ENCODE measurements at places on chromosomes 4 and X. TPM values are rescaled to one million over a fixed set of nuclear protein-coding genes. Genes with fewer than 3 reads are reported as not detected.

The SLC39A8 gene
- 6.5 TPM for polyA plus RNA-seq

The GPC4 gene
- polyA plus RNA-seq = not detected

The TMEM255A gene
- polyA plus RNA-seq = 10.0 TPM

The SEPSECS gene
- 11.7 TPM for polyA plus RNA-seq

The MAGEA2B gene
- not detected for polyA plus RNA-seq

The MSANTD1 gene
- 0.73 TPM for polyA plus RNA-seq

The EDA gene
- 23.3 TPM for polyA plus RNA-seq

The CXCL6 gene
- not detected for polyA plus RNA-seq

The NPNT gene
- polyA plus RNA-seq = 179 TPM

DNA sequence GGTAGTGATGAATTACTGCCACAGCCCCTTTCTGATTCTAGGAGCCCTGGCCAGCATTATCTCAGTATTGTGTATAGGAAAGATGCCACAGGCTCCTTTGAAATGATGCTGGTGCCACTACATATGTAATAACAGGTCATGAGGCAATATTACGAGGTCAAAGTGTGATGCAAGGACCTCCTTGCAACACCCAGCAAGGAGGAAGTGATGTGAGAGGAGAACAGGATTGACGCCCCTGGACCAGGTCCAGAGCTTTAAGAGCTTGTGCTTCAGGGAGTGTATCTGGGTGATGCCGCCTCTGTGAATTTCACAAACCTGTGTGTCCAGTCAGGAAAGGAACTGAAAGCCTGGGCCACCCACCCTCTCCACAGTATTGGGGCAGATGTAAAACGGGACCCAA lies 261.8 kb downstream of the MID1IP1 start:
- DNase-seq = no peak

GRCh38 chrX:128464116-128464515 lies 411.9 kb upstream of the ACTRT1 start:
- no peak for DNase-seq

GRCh38 chrX:19342331-19342906 lies 1.3 kb upstream of the PDHA1 start:
- DNase-seq = no peak

GRCh38 chr4:3168029-3168428 lies 80.9 kb upstream of the MSANTD1 start:
- no peak for DNase-seq

DNA sequence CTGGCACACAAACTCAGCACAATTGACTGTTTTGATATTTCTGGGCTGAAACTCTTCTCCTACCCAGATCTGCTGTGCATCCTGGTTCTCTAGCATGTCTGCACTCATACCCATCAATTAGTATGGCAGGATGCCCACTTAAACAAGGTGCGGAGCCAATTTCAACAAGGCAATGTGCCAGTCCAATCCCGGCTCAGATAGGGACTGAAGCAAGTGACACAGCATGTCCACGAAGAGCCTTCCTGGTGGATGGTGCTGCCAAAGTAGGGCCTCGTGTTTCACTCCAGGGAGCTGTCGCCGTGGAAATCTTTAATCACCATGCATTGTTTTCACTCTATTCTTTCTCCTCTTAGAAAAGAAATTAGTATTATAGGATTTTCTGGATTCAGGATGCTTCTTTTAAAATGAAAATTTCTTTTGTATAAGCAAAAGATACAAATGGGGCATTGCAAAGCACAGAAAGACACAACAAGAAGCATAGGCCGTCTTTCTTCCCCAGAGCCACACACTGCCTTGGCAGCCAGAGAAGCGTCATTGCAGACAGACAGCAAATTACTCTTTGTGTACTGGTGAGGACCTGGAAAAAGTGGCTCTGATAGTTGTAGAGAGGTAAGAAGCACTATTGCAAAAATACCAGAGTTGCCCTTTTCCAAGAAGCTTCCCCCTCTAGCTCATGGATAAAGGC lies 40.6 kb upstream of the LSM6 start:
- DNase-seq = peak; percentile 9

DNA sequence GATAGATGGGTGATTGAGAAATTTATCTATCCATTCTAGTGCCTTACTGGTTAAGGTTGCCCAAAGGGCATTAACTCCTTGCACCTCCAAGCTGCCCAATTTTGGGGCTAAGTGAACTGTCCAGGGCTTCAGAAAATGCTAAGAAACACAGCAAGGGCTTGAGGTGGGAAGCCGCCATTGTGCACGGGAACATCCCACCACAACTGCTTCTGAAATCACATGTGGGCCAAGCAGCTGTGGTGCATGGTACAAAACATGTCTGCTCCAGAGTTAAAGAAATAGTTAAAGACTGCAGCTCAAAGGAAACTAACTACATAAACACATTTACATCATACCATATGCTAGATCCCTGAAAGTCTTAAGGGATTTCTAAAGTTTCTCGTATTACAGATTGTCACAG lies 144.3 kb upstream of the NDST3 start:
- DNase-seq = no peak

GRCh38 chr4:111022758-111023157 lies 399.9 kb upstream of the PITX2 start:
- no peak for DNase-seq

- peak; percentile 36 for DNase-seq
Measured at GRCh38 chr4:143207555-143207954, 22.8 kb downstream of the USP38 start.

DNA sequence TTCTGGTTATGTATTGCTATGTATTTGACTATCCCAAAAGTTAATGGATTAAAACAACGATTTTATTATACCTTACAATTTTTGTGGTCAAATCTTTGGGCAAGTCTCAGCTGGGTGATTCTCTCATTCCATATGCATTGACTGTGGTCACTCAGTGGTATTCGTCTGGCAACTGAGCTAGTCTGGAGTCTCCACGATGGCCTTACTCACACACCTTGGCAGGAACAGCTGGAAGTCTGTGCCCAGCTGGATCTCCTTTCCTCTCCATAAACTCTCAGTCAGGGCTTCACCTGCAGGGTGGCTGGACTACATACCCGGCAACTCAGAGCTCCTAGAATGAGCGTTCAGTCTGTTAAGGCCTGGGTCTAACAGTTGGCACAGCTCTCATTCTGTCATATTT lies 141.1 kb upstream of the WDFY3 start:
- DNase-seq = no peak

DNA sequence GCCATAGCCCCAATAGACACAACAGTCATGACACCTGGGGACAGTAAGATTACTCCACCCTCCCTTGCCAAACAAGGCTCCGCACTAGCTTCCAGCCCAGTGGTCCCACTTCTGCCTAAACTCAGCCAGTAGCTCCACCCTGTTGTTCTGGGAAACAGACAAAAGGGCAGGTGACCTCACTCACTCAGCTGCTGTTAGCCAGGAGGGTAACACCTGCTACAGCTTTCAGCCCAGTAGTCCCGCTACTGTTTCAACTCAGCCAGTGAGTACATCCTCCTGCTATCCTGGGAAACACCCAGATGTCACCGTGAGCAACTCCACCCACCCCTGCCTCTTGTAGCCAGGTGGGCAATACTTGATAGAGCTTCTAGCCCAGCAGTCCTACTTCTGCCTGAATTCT lies 162.7 kb upstream of the CPXCR1 start:
- no peak for DNase-seq

DNA sequence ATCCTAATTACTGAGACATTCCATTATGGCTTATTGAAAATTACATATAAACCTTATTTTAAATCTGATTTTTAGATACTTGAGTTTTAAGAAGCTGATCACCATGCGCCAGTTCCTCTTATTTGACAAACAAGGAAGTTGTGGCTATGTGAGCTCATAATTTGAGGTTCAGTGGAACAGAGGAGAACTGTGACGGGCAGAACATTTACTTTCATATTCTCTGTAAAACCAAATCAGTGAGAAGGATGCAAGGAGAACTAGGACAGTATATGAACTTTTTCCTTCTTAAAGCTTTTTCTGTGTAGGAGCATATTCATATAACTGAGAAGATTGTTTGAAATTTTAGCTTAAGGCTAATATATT lies 25.3 kb downstream of the STIM2 start:
- DNase-seq = no peak

GRCh38 chr4:139696491-139696890 lies 30.9 kb downstream of the MGST2 start:
- DNase-seq = no peak

GRCh38 chr4:80128941-80129340 lies 55.9 kb upstream of the ANTXR2 start:
- DNase-seq = no peak

DNA sequence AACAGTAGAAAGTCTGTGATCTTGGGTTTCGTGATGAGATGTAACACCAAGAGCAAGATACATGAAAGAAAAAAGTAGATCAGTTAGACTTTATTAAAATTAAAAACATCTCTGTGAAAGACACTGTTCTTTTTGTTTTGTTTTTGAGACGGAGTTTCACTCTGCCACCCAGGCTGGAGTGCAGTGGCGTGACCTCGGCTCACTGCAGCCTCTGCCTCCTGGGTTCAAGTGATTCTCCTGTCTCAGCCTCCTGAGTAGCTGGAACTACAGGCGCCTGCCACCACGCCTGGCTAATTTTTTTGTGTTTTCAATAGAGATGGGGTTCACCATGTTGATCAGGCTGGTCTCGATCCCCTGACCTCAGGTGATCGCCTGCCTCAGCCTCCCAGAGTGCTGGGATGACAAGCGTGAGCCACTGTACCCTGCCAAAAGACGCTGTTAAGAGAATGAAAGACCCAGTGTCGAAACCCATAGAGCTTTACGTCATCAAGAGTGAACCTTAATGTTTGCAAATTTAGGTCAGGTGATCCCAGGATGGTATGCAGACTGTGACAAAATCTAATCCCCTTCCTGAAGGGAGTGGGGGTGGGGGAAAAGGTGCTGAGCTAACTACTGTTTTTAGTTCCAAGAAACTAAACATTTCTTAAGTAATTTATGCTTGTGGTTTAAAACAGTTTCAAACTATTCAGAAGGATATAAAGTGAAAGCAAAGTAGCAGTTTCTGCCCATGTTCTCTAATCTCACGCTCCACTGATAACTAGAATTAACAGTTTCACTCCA lies 8.0 kb downstream of the OFD1 start:
- no peak for DNase-seq

DNA sequence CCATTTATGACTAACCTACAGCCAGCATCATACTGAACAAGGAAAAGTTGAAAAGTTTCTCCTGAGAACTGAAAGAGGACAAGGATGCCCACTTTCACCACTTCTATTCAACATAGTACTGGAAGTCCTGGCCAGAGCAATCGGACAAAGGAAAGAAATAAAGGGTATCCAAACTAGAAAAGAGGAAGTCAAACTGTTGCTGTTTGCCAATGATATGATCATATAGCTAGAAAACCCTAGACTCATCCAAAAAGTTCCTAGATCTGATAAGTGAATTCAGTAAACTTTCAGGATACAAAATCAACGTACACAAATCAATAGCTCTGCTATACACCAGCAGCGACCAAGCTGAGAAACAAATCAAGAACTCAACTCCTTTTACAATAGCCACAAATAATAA lies 64.5 kb downstream of the CENPC start:
- DNase-seq = no peak

GRCh38 chr4:113384600-113384999 lies 335.1 kb downstream of the ANK2 start:
- DNase-seq = no peak

- no peak for DNase-seq
Measured at GRCh38 chr4:122334828-122335227, 44.0 kb upstream of the ADAD1 start.
